ENCODE measurements at places on chromosomes 7 and 10. TPM values are rescaled to one million over a fixed set of nuclear protein-coding genes. Genes with fewer than 3 reads are reported as not detected.

Gene AGR2
- 66.3 TPM for total RNA-seq

Gene GTPBP4
- total RNA-seq = 36.5 TPM

Gene PON1
- total RNA-seq = 0.49 TPM

Gene MRLN
- total RNA-seq = not detected

Gene CRPPA
- total RNA-seq = 2.9 TPM

Gene PPA1
- 175 TPM for total RNA-seq

Gene SHTN1
- 40.4 TPM for total RNA-seq

Gene GFRA1
- 3.4 TPM for total RNA-seq

Gene PIP
- not detected for total RNA-seq

Gene AGBL3
- total RNA-seq = 3.9 TPM

Gene PBLD
- total RNA-seq = 2.3 TPM

Gene AKR1D1
- total RNA-seq = not detected

Gene SP8
- not detected for total RNA-seq

Gene SH2D4B
- 0.43 TPM for total RNA-seq

Gene SLC37A3
- total RNA-seq = 35.2 TPM

Gene UPK3B
- 25.2 TPM for total RNA-seq

Gene RAPGEF5
- 139 TPM for total RNA-seq

Gene PDE6C
- total RNA-seq = not detected

Gene GNAI1
- 36.0 TPM for total RNA-seq

Measured in upper lobe of right lung (tissue), 1 donor.